ENCODE measurements at places on chromosomes 12 and 14. TPM values are rescaled to one million over a fixed set of nuclear protein-coding genes. Genes with fewer than 3 reads are reported as not detected.

DNA sequence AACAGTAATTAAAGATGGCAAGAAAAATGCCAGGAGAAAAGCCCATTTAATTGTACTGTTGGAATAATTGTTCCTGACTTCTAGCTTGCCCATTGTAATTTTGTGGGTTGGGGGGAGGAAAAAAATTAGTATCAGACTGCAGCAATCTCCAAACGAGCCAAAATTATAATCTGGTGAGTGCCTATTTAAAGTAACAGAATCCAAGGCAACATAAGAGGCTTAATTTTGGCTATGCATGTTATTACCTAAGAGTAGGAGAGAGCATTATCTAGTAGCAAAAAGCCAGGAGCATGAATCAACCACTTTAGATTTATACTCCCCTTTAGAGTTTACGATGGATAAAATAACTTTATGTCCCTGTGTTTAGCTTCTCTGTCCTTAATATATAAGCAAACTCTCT, 14.6 kb upstream of the DENND5B start:
- no peak for DNase-seq

DNA sequence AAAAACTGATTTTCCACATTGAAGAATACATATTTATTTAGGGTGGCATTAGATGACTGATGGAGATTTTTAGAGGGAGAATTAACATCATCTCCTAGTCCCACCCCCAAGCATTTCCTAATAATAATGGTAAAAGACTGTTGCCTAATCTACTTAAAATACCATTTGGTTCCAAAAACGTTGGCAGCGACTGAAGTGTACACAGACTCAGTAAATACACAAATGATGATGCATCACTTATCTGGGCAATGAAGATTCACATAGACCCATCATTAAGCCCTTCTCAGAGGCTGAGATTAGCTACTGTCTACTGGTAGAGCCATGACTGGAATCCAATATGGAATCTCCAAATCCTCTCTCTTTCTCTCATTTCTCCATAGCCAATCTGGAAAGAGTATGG, 18.2 kb downstream of the RTN1 start:
- DNase-seq: no peak

DNA sequence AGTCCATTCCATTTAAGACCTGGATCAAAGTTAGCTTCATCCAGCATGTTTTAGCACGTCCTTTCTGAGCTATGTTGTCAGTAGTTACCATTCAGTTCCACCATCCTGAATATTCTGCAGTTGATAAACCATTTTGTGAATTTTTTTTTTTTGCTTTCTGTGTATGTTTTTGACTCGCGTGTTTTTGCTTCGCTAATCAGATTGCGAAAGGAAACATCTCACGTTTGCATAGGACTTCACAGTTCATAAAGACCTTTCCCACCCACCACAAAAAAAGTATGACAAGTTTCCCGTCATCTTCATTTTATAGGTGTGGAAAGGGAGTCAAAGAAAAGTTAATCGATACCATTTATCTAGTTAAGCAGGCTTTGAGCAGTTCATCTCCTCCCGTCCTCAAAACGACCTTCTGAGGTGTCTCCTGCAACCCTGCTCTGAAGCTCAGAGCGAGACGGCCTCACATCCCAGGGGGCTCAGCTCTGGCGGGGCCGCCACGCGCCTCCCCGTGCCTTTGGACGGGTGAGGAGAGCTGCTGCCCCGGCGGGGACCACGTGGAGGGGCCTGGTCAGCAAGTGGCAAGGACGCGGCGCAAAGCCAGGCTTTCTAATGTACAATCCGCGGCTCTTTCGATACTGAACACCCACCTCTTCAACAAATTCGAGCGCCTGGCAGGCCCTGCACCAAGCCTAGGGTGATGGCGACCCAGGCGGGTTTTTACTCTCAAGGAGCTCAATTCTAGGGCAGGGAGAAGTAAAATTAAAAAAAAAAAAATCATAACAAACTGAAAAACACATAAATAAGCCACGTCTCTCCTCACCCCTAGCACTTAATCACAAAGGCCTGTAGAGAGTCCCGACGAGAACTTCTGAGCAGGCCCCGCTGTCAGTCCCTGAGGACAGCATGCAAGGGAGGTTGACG, 988 bp upstream of the TMEM263 start:
- DNase-seq: peak; percentile 6

DNA sequence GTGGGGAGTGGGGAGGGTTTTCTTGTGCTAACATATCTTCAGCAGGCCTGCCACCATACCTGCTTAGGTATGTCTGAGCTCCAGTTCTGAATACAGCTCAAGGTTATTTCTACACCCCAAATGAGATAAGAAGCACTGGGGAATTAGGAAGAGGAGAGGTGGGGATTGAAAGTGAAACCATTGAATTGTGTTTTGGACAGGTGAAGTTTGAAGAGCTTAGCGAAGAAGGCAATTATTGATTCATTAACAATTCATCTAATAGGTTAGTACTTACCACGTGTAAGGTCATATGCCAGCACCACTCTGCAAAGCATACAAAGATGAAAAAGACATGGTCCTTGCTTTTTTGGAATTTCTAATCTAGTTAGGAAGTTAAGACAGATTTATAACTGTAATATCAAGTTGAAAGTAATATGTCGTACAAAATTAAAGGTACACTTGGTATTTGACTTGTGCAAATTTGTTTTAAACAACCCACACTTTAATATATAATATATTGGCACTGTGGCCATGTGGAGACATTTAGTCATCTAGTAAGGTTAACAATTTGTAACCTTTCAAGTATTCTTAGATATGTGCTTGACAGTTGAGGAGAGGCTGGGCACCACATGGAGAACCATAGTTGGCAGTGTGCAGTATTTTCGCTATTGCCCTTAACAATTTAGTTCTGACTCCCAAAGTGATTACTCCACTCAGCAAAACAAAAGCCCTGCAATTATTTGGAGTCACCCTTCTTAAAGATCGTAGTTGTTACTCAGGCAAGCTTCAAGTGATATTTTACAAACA, 3.6 kb downstream of the SMCO3 start:
- DNase-seq: no peak

DNA sequence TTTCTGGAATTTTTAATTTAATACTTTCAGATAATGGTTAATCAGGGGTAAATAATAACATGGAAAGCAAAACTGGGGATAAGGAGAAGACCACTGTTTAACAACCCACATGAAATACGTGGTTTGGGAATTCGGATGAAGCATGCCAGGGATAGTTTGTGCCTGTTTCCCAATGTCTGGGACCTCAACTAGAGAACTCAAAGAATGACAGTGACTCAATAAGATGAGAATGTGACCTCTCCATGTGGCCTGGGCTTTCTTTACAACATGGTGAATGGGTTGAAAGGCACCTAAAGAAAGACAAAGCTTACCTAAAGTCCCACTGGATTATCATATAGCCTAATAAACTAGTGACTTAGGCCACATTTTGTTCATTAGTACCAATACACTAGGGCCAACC, 460.3 kb upstream of the LRFN5 start:
- no peak for DNase-seq

DNA sequence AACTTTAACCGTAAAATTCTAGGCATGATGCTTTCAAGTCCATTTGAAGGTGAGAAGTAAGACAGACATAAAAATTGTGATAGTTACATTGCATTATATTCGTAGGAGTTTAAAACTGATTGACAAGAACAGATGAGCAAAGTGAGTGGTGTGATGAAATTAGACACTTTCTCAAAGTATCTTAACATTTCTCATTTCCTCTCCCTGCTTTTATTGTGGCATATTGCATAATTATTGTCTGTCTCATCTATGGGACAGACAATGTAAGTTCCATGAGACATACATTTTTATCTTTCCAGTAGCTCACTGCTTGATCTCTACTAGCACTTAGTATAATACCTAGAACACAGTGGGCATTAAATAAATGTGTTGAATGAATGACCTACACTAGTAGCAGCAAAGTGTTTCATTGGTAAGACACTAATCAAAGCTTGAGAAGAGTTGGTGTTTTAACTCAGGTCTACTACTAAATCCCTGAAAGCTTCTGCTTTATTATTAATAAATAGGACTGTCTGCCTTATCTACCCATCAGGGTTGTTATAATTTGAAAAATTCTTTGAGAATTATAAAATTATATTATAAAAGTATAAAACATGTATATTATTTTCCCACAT, 19.0 kb downstream of the A2M start:
- no peak for DNase-seq

DNA sequence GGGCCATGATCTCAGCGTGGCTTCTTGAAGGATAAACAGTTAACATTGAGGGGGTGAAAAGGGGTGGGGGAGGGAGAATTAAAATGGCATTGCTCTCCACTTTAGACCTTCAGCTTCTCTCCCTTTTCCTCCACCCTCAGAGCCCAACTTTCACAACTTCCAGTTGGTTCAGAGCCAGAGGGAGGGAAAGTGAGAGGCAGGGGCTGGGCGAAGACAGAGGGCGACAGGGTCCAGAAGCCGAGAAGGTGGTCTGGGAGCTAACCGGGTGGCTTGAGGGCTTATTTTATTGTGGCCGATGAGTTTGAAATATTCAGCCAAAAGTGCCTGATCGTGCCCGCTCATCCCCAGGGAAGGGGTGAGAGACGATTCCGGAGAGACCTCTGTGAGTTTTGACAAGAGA, 4.1 kb downstream of the BMP4 start:
- no peak for DNase-seq

DNA sequence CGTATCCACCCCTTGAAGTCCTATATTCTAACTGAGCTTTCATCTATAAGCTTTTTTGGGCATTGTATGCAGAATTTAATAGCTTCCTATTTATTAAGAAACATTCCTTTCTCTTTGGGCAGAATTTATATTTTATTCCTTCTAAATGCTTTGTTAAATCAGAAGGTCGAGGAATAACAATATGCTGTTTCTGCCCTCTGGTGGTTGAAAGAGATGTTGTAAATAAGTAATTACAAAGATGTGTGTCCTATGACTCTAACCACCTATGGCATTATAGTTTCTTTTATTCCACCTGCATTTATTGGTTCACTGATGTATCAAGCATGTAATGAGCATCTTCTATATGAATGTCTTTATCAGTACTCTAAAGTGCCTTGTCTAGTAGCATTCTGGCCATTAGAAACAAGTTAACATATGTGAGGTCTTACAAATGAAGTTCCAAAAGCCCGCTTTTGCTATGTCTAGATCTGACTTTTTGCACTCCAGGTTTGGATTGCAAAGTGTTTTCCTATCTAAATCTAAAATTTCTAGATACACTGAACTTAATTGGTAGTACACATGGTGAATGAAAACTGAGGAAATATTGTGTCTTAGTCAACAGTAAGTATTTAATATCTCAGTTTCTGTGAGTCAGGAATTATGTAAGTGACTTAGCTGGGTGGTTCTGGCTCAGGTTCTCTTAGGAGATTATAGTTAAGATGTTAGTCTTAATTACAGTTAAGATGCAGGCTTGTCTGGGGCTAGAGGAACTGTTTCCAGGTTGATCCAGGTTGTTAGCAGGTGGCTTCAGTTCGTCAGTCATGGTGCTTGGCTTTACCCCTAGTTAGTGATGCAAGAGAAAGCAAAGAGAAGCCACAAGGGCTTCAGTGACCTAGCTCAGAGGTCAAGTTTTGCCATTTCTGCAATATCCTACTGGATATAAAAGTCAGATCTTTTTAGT, 57.5 kb downstream of the PLEKHA5 start:
- no peak for DNase-seq

- DNase-seq: peak; percentile 28
Observed at GRCh38 chr12:110846615-110847566, at the start of gene CCDC63. Gene CCDC63, plus strand, starts transcription at chr12:110846987. Its CDS starts 5,968 bp downstream, at chr12:110852955.

DNA sequence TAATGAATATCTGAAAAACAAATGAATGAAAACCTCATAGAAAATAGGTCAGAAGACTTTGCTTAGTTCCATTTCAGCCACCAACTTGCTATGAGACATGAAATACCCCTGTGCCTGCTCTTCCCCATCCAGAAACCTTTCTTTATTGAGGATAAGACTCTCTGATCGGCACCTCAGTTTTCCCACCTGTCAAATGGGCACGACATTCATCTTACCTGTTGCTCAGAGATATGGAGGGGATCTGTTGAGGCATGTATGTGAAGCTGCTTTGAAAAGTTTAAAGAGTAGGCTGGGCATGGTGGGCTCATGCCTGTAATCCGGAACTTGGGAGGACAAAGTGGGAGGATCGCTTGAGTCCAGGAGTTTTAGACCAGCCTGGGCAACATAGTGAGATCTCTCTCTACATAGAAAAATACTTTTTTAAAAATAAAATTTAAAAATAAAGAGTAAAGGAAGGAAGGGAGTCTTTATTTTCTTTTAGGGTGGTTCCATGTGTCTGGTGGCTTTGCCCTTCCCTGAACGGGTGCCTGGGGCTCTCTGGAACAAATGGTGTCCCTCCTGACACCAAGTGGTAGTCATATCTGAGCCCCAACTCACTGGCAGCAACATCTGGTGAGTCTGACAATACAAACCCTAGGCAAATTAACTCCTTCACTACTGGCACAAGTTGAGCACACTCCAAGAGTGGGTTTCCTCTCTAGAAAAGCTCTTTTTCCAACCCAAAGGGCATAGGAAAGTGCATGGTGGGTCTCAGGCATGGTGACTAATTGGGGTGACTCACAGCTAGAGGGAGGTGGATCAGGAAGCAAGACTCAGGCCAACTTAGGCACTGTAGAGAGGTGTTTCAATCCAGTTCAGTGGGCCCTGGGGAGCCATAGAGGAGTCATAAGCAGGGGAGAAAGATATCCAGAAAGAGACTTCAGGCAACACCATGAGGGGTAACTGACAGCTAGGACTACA, 42.1 kb downstream of the MAP1LC3B2 start:
- no peak for DNase-seq

DNA sequence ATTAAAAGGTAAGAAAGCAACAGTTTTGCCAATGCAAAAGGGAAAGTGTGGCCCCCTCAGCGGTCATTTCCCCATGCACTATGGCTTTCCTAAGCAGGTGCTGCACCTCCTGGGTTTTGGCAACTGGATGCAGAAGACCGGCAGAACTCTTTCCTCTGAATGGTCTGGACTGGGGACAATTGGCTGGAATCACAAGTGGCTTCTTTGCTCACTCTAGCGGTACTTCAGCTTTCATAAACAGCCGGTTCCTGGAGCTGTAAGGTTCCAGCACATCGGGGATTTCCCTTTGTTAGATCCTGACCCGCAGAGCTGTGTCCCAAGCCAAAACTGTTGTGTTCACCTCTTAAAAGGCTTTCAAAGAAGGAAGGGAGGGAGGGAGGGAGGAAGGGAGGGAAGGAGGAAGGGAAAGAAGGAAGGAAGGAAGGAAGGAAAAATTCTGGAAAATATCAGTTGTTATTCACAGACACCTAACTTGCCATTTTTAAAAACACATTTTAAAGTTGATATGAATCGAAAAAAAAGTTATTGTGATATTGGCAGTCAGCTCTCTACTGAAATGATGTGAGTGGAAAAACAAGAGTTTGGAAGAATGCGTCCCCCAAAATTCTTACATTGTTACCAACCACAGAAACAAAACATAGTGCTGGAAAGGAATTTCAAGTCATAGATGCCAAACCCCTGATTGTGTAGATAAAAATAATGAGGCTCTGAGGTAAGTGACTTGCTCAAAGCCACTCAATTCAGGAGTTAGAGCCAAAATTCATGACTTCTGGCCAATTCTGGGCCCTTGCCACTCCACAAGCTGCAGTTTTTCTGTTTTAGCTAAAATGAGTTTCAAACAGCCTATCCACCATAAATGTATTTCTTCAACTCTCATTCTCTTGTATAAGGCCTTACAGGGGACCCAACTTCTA, 220.6 kb upstream of the HMGA2 start:
- DNase-seq: no peak

The FIGNL2 gene
- total RNA-seq: not detected

The CRY1 gene
- total RNA-seq: 22.7 TPM

The SLC10A1 gene
- total RNA-seq: 0.22 TPM

The DCTN2 gene
- total RNA-seq: 181 TPM

Measured in gastrocnemius medialis (tissue), 4 donors.